Stimulated activated CD4-positive, alpha-beta T cell treated with anti-CD3 and anti-CD28 coated beads, Interleukin-4, amount 100 ng/mL, for 48 hours (primary cell): ENCODE measurements at places on chromosomes 3 and 15.
A peak's percentile ranks its signal among the peaks of the same experiment; 100 is the strongest.

- no peak for DNase-seq
These were observed 196.4 kb upstream of the NANOGP8 start for GRCh38 chr15:35281515-35281914.

GRCh38 chr3:110974902-110975301, 96.7 kb upstream of the NECTIN3 start:
- no peak for DNase-seq

DNA sequence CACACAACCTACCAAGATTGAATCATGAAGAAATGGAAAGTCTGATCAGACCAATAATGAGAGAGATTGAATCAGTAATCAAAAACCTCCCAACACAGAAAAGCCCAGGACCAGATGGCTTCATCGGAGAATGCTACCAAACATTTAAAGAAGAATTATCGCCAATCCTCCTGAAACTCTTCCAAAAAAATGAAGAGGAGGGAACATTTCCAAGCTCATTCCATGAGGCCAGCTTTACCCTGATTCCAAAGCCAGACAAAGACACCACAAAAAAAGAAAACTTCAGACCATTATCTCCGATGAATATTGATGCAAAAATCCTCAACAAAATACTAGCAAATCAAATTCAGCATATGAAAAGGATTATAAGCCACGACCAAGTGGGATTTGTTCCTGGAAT, 94.1 kb downstream of the SENP2 start:
- no peak for DNase-seq

- DNase-seq: no peak
These were observed 70.0 kb upstream of the ABHD2 start for GRCh38 chr15:89018207-89018606.

- DNase-seq: no peak
These were observed 202.8 kb downstream of the TP63 start for GRCh38 chr3:189833996-189834395.

GRCh38 chr3:72133329-72134011, 348.5 kb upstream of the PROK2 start:
- DNase-seq: no peak

GRCh38 chr3:144369129-144369879, 397.7 kb downstream of the DIPK2A start:
- DNase-seq: no peak

DNA sequence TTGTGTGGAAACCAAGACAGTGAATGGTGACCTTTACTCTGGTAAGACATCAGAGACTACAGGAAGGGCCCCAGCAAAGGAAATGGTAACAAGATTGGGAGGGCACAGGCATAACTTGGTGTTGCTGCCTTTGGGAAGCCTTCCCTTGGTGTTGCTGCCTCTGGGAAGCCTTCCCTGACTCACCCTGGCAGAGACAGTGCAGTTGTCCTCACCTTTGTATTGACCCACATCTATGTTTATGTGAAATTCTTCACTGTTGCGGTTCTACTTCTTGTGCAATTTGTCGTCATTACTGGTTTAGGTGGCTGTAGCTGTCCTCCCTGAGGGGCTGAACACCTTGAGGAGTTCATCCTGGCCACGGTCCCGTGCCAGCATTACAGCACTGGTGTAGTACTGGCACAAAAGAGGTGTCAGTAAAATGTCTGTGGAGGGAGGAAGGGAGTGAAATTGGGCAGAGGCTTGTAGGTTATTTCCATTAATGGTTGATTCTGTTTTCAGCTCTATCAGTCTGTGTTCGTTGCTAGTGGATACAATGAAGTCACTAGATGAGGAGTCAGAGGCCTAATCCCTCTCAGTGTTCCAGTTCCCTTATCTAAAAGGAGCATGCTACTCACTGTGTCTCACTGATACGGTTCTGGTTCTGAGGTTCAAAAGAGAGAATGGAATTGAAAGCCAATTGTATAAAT, 21.6 kb downstream of the IFT122 start:
- DNase-seq: no peak

- no peak for DNase-seq
These were observed 556 bp downstream of the CHP1 start for GRCh38 chr15:41231422-41232226.

DNA sequence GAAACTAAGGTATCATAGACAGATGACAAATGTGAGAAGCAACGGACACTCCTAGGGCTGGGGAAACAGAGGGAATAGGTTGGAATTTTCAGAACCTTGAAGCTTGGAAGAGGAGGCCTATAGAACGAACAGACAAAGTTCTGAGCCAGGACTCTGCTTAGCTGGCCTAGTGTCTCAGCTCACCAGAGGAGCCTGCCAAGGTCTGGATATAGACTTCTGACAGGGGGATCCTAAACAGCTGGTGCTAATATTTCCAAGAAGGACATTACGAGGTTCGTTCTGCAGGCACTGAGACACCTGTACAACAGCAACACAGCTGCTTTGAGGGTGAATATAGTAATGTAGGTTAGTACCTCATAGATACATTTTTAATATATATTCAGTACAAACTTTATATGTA, 266.3 kb downstream of the CHL1 start:
- DNase-seq: no peak

GRCh38 chr3:172751175-172751704, 714 bp downstream of the ECT2 start:
- peak; percentile 5 for DNase-seq

DNA sequence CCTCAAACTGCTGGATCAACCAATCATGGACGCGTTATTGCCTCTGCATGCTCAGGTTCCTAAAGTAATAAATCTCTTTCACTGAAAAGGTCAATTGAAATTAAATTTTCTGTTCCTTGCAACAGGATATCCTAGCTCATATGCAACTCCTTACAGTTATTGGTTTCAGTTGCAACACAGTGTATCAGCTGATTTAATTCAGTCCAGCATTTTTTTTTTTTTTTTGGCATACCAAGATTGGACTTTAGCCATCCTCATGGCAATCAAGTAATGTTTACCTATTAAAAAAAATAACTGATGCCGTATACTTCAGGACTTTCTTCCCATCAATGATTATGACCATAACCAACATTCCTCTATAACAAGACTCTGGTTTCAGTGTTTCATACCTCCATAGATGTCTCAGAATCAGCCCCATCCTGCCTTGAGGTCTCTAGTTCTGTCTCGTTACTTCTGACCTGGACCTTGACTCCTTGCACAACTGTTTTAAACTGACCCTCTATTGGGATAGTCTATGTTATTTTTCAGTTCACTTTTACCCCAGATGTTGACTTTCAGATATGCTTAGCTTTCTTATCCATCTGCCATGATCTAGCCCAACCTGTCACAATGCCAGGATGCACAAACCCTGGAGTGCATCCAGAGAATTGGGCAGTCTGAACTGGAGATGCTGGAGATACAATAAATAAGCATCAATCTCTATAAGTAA, 265.0 kb upstream of the GADL1 start:
- no peak for DNase-seq

GRCh38 chr15:63372018-63372705, 9.5 kb downstream of the CA12 start:
- DNase-seq: peak; percentile 23

DNA sequence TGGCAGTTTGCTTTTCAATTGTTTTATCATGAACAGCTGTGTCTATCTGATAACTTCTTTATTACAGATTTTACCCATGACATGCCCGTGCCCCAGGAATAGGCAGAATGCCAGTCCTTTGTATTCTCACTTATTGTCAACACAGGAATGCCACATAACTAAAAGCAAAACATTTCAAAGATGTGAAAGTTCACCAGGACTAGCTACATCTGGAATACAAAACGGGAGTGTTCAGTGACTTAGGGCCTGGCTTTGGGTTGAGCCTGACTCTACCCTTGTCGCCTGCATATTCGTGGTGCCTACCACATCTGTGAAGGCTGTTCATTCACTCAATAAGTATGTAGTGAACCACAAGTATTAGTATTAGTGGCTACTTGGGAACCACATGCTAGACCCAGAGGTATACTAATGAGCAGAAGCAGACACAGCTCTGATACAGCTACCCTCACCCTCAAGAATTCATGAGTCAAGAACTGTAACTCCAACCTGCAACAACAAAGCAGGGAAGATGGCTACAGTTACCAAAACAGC, 2.9 kb downstream of the TNFSF10 start:
- DNase-seq: no peak

- no peak for DNase-seq
These were observed 172.4 kb downstream of the CHST2 start for GRCh38 chr3:143291836-143292447.

GRCh38 chr15:89052474-89052873, 35.8 kb upstream of the ABHD2 start:
- no peak for DNase-seq

DNA sequence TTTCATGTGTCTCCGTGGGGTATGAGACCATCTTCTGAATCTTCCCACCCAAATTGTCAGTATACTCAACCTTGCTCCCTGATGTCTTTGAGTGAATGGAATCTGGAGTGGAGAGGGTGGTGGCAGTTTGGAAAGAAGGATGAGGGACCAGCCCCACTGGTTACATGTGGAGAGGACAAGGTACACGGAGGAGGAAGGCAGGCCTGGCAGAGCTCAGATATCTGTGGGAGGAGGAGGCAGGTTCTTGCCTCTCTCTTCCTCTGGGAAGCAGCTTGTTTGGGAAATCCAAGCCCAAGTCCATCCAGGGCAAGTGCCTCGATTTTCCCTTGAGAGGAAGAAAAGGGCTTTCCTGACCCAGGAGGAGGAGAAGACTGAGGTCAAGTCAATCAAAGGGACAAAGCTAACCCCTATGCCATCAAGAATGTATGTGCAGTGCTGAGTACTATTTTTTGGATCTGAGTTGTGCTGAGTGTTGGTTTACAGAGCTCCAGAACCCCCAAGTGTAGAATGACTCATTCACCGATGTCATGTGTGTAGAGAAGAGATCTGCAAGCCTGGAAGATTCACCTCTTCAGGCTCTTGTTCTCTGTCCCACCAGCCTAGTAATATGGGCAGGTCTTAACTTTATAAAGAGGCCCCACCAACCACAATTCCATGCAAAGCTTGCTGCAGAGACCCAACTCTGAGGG, 19.8 kb upstream of the LOXL1 start:
- DNase-seq: no peak

DNA sequence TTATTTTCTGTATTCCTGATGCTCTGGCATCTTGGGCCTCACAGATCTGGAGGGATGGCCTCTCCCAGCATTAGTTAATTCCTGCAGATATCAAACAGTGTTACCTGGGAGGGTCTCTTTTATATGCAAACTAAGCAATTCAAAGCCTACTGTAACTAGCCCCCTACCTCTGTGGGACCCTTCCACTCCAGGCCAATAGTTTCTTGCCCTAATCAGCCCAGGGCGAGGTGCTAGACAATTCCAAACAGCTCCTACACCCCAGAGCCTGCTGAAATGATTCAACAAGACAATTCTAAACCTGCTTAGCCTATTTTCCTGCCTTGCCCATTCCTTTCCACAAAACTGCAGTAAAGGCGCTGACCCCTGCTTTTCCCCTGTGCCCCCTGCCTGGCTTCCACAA, 106.6 kb upstream of the IGSF10 start:
- DNase-seq: no peak

DNA sequence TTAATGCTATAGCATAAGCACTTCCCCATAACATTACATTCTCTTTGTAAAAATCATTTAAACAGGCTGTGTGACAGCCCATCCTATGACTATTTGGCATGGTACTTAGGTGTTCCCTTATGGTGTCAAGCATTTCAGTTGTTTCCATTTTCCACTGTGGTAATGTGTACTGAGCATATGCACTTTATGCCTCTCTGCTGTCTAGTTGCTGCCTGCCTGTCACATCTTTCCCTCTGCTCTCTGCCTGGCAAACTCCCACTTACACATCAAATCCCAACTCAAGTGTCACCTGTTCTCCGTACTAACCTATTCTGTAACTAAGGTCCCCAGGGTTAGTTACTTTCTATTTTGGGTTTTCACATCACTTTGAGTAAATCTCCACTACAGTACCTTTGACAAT, 84.4 kb upstream of the STRIT1 start:
- no peak for DNase-seq

DNA sequence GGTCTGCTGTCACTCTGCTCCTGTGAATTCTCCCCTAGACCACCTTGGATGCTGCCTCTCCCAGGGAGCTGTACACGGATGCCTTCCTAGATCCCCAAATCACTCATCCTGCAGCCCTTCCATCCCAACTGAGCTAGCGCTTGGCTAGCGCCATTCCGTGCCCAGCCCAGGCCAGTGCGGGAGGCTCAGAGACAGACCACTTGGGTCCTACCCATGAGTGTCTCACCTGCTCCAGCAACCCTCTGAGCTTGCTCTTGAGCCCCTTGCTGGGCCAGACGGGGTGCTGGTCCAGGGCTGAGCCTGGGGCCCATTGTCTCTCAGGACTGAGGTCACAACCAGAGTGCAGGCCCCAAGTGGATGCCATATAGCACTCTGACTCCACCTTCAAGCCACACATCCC, 17.7 kb downstream of the SH2D7 start:
- DNase-seq: no peak

DNA sequence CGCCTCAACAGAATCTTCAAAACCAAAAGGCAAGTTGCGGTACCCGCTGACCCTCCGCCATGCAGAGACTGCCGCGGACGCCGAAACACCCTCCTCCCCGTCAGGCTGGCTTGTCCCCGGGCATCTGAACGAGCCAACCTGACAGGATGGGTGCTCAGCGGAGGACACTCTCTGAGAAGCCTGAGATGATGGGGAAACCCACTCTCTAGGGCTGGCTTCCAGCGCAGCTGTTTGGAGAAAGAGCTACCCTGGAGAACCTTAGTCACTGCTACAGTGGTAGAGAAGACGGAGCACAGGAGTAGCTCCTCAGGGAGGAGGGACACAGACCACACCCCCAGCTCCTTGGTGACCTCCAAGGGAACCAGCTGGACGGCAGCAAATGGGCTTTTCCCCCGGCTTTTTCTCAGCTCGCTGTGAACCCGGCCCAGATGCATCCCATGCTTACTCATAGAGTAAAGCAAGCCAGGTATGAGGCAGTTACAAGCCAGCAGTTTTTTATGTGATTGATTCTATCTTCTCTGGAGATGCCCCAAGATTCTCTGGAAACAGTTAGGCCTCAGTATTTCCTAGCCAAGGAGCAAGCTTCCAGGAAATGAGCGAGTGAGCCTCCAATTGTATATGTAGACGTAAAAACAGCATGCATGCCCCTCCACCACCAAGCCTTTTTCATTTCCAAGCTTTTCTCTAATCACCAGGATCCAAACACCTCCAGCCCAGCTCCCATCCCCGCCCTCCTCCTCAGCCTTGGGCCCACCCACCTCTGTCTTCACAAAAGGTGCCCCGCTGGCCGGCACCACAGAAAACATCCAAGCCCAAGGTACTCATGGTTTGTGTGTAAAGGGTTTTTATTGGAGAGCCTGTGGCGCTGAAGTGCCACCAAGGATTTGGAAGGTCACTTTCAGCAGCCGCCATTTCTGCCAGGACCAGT, 38.7 kb downstream of the FAM174B start:
- DNase-seq: no peak

DNA sequence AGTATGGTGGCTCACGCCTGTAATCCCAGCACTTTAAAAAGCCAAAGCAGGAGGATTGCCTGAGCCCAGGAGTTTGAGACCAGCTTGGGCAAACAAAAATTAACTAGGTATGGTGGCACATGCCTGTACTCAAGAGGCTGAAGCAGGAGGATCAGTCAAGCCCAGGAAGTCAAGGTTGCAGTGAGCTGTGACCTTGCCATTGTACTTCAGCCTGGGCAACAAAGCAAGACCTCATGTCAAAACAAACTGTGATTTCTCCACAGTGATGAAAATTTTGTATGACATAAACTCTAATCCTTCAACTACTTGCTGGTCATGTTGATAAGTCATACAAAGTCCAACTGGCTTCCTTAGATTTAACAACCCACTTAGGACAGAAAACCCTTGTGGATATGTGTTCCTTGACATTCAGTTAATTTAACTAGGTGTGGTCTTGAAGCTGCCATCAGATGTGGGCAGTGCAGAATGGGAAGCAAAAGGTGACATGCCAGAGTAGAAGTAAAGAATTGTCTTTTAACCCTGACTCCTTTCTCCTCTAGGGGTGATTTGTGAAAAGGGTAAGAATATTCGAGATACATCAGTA, 263.3 kb downstream of the PTPRG start:
- DNase-seq: no peak
